CD4-positive, alpha-beta T cell (primary cell): ENCODE measurements at places on chromosomes 6 and 20.

- no peak for DNase-seq
These were observed 994.6 kb upstream of the ADGRB3 start for GRCh38 chr6:67640484-67640883.

DNA sequence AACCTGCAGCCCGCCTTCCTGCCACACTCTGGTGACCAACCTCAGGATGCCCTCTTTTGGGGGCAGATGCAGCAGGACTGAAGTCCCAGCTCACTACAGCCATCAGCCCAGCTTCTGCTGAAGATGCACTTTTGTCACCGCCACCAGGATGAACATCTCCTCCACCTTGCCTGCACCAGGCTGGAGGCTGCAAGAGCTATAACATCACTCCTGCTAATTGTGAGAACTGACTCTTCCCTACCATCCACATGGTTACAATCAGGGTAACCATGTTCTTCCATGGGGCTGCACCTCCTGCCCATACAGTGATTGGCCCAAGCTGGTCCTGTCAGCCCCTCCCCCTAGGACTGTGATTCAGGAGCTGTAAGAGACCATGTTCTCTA, 2.0 kb upstream of the ACTL10 start:
- no peak for DNase-seq

GRCh38 chr20:53002786-53003185, 30.6 kb downstream of the TSHZ2 start:
- DNase-seq: no peak

GRCh38 chr6:69280858-69281257, 516.0 kb downstream of the LMBRD1 start:
- DNase-seq: no peak

- no peak for DNase-seq
These were observed 220.2 kb upstream of the CEP162 start for GRCh38 chr6:84447651-84448050.

- no peak for DNase-seq
These were observed 59.2 kb upstream of the CDKAL1 start for GRCh38 chr6:20474874-20475542.

DNA sequence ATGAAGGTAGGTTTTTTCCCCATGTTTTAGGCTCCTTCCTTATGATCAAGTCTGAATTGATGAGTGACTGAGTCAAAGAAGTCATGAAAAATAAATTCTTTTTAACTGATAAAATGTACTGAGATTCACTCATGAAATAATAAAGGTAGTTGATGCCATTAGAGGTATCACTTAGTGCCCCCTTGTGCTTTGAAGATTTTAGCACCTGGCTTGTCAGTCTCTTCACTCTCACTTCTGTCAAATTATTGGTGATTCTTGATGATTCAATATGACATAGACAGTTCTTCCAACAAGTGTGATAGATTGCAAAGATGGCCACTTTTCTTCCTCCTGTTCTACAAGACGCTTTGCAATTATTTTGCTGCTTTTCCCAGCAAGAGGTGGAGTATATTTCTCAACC, 4.2 kb upstream of the DLK2 start:
- no peak for DNase-seq

DNA sequence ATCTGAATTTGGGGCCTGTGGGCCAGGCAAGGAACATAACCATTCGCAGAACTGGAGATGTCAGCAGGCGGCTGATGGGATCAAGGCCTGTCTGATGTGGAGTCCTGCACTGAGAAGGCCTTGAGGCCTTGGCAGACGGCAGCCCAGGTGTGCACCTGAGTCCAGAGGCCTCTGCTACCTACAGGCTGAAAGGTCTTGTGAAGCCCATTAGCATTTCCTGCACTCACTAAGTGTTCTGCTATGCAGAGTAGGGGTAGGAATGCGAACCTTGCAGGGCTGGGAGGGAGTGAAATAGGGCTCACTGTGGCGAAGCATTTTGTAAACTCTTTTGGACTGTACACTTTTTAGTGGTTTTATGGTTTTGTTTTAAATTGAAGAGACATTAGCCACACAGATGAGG, 48.3 kb upstream of the RNF24 start:
- DNase-seq: no peak

- no peak for DNase-seq
These were observed 13.9 kb downstream of the JAG1 start for GRCh38 chr20:10659651-10660601.

GRCh38 chr6:131643855-131644460, 6.9 kb downstream of the ENPP3 start:
- no peak for DNase-seq

DNA sequence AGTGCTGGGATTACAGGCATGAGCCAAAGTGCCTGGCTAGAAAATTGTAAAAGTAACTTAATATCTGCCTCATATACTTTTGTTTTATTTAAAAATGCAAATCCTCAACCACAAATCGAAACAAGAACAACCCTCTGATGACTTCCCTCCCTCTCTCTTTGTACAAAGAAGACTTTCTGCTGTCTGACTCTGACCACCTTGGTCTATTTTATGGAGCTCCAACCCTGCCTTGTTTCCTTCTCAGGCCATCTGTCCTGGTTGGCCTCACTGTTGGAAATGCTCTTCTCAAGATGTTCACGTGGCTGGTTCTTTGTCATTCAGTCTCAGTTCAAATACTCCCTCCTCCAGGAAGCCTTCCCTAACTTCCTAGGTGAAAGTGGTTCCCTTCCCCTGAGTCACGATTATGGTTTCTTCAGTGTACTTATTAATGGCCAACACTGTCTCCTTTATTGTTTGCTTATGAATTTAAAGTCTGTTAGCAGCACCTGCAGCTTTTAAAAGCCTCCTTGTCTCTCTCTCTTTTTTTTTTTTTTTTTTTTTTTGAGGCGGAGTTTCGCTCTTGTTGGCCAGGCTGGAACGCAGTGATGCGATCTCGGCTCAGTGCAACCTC, 151.5 kb upstream of the SALL4 start:
- DNase-seq: no peak

- DNase-seq: no peak
These were observed 269.5 kb upstream of the ARID1B start for GRCh38 chr6:156507656-156508055.

DNA sequence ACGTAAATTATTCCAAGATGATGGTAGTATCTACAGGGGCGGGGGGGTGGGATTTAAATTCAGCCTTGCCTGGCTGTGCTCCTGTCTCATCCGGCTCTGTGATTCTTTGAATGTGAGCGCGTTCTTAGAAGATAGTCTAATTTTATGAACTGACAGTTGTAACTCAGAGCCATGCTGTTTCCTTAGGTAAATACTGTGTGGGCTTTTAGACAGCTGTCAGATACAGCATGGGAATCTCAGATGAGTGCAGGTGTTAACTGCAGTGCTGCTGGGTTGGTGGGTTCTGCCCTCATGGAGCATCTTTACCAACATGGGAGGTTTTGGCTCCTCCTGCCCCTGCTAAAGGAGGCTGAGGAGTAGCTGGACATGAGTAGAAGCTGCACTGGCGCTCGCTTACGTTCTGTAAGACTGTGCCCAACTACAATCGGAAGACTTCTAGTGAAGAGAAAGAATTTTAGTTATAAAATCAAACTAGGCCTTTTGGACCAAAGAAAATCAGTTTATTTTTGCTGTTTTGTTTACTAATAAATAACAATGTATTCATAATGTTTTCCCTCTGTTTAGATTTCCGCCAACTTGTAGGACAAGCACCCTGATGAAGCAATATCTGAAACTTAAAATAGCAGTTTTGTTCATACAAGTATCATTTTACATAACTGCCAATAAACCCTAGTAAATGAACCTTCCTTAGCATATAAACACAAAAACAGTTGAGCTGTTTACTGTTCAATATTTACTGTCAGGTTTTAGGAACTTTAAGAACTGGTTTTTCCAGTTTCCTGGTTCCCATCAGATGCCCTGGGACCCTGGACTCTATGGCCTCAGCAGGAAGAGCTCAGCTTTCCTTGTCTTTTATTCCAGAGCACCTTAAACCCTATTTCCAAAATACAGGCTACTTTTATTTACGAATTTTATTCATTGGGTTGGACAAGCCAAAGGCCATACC, 66.1 kb downstream of the FAM120B start:
- DNase-seq: no peak

DNA sequence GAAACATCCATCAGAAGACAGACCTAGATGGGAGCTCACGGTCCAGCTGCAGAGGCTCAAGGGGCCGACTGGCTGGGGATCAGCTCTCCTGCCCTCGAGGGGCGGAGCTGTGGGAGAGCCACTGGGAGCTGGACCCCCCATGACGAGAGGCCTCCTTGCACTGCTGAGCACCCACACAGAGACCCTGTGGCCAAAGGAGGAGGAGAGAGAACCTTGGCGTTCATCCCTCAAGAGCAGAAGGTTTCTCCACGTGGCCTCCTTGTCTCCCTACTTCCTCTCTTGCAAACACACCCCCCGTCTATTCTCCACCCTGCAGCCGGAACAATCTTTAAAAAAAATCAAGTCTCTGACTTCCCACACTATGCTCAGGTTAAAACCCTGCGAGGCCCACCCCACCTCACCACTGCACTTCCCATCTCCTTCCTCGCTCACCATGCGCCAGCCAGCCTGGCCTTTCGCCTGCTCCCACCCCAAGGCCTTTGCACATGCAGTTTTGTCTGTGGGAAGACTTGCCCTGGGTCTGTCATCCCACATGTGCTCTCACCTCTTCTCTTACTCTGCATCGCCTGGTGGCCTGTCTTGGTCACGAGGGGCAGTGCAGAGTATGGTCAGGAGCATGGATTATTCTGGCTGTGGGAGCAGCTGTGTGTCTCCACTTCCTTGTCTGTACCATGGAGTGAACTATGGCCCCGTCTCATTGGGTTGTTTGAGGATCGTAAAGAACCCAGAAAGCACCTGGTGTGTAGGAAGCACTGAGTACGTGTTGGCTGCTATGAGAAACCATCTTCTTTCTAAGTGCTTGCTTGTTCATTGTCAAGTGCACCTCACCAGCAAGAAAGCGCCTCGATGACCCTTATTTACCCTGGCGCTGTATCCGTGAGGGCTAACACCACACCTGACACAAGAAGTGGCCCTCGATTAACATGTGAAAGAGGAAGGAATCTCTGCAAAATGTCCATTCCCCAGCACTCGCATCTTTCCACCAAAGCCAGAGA, 32.9 kb downstream of the PMEPA1 start:
- DNase-seq: no peak

DNA sequence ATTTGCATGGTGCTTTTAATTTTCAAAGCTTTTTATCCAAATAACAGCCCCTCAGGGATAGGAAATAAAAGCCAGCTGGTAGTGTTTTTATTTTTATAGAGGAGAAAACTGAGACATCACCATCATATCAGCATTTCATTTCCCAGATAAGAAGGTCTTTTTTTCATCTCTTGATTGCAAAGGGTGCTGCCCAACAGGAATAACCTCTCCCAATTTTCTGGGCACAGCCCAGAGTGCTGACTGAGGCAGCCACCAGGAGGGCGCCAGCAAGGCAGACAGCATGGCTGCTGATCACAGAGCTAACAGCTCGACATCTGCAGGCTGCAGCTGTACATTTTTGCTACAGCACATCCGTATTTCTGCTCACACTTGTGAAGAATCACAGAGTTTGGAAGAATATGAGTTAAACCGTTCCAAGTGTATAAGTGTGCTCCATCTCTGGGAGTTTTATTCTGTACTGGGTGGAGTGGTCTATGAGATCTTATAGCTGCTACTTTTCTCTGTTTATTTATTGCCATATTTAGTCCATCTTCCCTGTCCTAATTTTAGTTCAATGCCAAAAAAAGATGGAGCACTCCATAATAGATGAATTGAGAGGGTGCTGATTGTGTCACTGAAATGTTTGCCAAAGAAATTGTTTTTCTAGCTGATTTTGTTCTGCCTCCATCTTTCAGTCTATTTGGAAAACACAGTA, 85.5 kb upstream of the C20orf144 start:
- DNase-seq: no peak

DNA sequence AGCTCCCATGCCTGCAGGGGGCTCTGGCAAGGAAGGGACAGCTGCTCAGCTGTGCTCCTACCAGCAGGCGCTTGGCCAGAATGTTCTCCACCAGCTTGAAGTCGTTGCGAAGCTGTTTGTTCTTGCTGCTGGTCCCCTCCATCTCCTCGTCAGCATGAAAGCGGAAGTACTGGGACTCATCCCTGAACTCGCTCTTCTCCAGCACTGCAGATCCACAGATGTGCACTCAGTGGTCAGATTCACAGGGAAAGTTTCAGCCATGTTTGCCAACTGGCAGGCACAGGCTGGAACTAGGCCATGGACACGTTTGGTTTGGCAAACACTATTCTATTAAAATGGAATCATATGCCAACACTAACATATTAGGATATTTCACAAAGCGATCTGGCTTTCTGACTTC, 167.9 kb downstream of the PREX1 start:
- DNase-seq: no peak

GRCh38 chr6:73743081-73743480, 47.1 kb downstream of the CD109 start:
- DNase-seq: no peak

GRCh38 chr6:130766239-130767144, 60.7 kb upstream of the SMLR1 start:
- no peak for DNase-seq
